Endothelial cell (in vitro differentiated cells): ENCODE measurements at places on chromosomes 2 and 18.
A peak's percentile ranks its signal among the peaks of the same experiment; 100 is the strongest.

GRCh38 chr18:35511833-35512232 lies 14.1 kb upstream of the INO80C start:
- DNase-seq = no peak
- peaks cover 20% of the 10 kb centered on the region for H3K4me1 ChIP-seq
- no peak overlapping the region for H3K4me3 ChIP-seq
- no peaks in the 10 kb centered on the region for H3K27me3 ChIP-seq

DNA sequence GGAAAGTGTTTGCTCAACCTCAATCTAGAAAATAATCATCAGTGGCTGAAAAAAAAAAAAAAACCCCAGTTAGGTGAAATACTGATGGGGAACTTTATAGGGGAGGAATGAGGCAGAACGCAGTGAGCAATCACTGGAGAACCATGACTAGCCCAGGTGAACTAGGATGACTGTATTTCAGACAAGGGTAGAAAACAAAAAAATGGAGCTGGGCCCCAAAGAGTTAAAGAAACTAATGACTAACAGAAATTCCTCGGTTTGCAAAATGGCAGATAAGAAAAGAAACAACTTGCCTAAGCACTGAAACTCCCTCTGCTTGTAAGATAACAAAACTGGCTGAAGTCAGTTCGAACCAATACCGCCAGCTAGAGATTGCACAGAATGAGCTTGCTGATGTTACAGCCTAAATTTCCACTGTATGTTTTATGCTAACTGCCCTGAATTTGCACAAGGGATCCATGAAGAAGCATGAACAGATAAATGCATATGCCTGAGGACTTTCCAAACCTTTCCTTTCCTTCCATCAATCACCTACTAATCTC lies 245.9 kb downstream of the METTL4 start:
- H3K27ac ChIP-seq = no peak overlapping the region
- peaks cover 2% of the 10 kb centered on the region for H3K27me3 ChIP-seq
- H3K4me1 ChIP-seq = no peaks in the 10 kb centered on the region
- no peak overlapping the region for H3K4me3 ChIP-seq

GRCh38 chr2:6995391-6996097 lies 78.3 kb downstream of the RNF144A start:
- no peak overlapping the region for H3K27ac ChIP-seq
- no peak for DNase-seq
- H3K36me3 ChIP-seq = peaks cover 31% of the 10 kb centered on the region

- no peaks in the 10 kb centered on the region for H3K36me3 ChIP-seq
- peaks cover 2% of the 10 kb centered on the region for H3K4me1 ChIP-seq
- no peak overlapping the region for H3K4me3 ChIP-seq
- H3K27me3 ChIP-seq = no peaks in the 10 kb centered on the region
- no peak for DNase-seq
- no peak overlapping the region for H3K27ac ChIP-seq
These were observed 1207.3 kb upstream of the FAM98A start for GRCh38 chr2:34806396-34806795.

DNA sequence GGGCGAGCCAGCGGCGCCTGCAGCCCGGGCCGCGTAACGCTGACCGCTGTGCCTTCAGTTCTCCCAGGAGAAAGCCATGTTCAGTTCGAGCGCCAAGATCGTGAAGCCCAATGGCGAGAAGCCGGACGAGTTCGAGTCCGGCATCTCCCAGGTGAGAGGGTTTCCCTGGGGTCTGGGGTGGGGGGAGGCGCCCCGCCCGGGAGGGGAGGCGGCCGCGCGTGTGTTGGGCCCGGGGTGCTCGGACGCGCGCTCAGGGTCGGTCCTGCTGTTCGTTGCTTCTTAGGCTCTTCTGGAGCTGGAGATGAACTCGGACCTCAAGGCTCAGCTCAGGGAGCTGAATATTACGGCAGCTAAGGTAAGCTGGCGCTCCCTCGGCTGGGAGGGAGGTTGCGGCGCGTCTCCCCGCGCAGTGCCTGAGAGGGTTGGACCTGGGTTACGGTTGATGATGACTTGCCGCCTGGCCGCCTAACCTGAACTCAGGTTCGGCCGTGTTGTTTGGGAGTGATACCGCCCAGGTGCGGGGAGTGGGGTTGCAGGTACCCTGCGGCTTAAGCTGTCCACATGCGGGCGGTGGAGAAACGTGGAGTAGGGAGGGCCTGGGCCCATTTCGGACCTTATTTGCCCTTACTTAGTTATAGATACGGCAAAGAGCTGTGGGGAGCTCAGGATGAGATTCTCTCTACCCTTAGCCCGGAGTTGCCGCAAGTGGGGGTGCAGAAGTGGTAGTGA lies 638 bp downstream of the RPS7 start:
- H3K4me1 ChIP-seq = peaks cover 23% of the 10 kb centered on the region
- H3K27me3 ChIP-seq = peaks cover 5% of the 10 kb centered on the region
- DNase-seq = no peak
- peak overlapping the region; percentile 98 for H3K4me3 ChIP-seq

DNA sequence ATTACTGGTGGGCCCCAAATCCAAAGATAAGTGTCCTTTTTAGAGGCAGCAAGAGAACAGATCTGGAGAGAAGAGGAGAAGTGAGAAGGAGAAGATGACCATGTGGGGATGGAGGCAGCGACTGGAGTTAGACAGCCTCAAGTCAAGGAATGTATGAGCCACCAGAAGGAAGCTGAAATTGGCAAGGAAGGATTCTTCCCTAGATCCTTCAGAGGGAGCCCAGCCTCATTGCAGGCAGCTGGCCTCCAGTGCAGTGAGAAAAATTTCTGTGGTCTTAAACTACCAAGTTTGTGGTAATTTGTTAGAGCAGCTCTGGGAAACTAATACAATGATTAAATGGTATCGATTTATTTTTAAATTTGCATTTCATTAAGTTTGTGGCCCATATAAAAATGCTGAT lies 167.9 kb downstream of the NCKAP5 start:
- H3K4me1 ChIP-seq = peaks cover 8% of the 10 kb centered on the region
- no peak overlapping the region for H3K27ac ChIP-seq
- no peak for DNase-seq
- H3K27me3 ChIP-seq = no peaks in the 10 kb centered on the region
- H3K4me3 ChIP-seq = no peak overlapping the region
- H3K36me3 ChIP-seq = no peaks in the 10 kb centered on the region

DNA sequence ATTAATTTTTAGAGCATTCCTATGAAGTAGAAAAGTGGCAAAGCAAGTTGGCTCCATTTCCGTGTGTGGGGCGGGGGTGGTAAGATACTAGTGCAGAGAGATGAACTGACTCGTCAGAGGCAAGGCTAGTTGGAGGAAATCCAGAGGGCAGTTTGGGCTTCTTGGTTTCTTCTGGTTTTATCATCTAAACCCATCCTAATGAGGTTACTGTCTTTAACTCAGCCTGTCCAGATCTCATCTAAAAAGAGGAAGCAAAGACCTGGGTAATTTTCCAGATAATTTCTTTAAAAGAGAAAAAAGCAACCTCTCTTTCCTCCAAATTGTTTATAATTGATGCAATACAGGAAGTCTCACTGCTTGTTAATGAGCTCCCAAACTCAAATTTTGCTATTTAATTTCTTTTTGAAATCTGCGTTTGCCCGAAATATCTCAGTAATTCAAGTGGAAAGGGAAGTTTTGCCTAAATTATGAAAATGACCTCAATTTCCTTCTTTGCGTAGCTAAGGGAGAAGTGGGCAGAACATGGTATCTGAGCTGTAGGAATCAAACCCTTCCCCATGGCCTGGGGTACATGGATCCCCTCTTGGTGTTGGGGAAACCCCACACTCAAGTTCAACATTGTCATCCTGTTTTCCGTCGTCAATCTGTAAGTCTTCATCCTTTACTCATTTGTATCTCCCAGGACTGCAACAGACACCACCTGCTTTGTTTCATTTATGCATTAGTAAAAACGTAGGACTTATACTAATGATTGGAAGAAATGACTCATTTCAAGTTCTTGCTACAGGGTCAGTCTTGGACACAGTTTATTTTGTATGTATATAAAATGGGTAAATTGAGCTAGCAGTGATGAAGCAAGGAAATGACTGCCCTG lies 89.1 kb upstream of the KLF7 start:
- H3K4me3 ChIP-seq = no peak overlapping the region
- no peak overlapping the region for H3K27ac ChIP-seq
- no peaks in the 10 kb centered on the region for H3K36me3 ChIP-seq
